ENCODE measurements at places on chromosomes 11 and 22.

DNA sequence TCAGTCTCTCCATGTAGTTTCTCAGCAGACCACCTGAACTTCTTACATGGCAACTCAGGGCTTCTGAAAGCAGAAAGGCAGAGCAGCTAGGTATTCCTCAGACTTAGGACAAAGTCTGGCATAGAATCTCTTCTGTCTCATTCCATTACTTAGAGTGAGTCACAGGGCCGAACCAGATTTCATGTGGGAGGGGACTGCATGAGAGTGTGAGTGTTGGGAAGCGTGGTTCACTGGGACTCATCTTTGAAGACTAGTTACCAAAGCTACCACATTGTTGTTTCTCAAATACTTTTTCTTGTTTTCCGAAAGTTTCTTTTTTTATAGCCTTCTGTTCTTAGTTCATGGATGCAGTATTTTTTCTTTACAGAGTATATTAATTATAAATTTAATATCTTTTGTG lies 36.1 kb upstream of the SCN3B start:
- no peak for DNase-seq

GRCh38 chr11:131609337-131609736 lies 238.9 kb downstream of the NTM start:
- no peak for DNase-seq

DNA sequence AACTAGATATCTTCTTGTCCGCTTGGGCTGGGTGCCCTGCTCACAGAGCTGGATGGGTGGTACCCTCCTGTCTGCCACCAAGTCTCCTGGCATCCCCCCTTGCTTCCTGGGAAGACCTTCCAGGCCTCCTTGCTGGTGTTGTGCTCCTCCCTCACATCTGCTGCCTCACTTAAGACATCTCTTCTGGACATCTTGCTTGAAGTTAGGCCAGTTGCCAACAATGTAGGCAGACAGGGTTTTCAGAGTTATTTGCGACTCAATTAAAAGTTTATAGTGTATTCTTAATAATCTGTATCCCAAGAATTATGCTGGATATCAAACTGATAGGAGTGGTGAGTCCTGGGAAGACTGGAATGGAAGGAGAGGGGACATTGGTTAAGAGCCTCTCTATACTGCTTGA lies 64.0 kb upstream of the TNRC6B start:
- DNase-seq = no peak

DNA sequence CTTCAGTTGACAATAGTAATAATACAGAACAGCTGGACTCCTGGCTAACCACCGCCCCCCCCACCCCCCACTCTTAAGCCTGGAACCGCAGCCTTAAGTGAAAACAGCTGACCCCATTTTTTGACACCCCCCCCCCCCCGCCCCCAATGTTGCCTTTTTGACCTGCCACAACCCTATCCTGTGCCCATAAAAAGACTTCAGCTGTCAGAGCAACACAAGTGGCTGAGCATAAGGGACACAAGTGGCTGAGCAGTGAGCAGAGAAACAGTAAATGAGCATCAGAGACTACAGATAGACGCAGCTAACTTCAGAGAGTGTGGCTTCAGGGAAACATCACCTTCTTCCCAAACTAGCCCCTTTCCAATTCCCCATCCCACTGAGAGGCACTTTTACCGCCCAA lies 1493.8 kb downstream of the LRRC4C start:
- DNase-seq = no peak

GRCh38 chr11:2213890-2214526 lies 42.4 kb upstream of the TH start:
- no peak for DNase-seq

DNA sequence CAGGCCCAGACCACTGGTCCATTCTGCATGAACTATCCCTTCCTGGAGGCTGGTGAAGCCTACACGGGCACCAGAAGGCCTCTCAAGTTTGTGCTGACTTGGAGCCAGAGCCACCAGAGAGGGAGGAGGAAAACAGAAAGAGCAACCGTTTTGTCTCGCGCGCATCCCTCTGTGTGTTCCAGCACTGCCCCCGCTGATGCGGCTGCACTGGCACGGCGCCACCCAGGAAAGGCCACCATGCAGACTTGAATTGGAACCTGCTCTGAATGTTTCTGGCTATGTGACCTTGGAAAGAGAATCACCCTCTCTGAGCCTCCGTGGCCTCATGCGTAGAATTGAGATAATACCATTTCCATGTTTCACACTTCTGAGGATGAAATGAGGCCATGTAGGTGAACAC lies 7.4 kb upstream of the ACRV1 start:
- no peak for DNase-seq

DNA sequence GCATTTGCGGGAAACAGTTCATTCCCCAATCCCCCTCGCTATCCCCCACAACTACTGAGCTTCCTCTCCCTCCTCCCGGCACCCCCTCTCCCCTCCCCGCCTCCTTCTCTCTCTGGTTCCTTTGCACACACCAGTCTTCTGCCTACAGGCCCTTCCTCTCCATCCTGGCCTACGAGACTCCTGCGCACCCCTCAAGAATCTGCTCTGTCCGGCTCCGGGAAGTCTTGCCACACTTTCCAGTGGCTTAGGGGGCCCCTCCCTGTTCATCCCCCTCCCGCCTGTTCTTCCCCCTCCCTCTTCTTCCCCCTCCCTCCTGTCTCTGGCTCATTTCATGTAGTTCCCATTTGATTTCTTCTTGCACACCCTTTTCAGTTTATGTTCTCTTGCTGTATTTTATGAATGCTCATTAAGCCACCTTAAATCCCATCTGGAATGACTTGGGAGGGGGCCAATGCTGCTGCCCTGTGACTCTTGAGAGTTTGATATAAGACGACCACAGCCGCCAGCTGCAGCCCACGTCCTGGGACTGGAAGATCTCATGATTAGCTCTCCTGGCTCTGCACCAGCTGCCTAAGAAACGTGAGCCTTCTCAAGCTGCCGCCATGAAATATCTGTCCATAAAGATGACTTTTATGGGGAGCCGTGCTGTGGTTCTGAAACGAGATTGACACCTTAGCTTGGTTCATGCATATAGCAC lies 50.9 kb downstream of the RPS6KA4 start:
- peak; percentile 23 for DNase-seq

GRCh38 chr11:32184723-32185376 lies 94.0 kb downstream of the RCN1 start:
- DNase-seq = no peak

GRCh38 chr11:34505874-34506273 lies 7.7 kb downstream of the ELF5 start:
- DNase-seq = no peak

GRCh38 chr11:99814738-99815137 lies 794.0 kb downstream of the CNTN5 start:
- no peak for DNase-seq

GRCh38 chr22:47191671-47192650 lies 429.5 kb downstream of the TBC1D22A start:
- DNase-seq = no peak

- no peak for DNase-seq
These were observed 19.8 kb downstream of the TTC12 start for GRCh38 chr11:113334183-113334582.

GRCh38 chr11:16155448-16155847 lies 200.9 kb downstream of the SOX6 start:
- DNase-seq = no peak

DNA sequence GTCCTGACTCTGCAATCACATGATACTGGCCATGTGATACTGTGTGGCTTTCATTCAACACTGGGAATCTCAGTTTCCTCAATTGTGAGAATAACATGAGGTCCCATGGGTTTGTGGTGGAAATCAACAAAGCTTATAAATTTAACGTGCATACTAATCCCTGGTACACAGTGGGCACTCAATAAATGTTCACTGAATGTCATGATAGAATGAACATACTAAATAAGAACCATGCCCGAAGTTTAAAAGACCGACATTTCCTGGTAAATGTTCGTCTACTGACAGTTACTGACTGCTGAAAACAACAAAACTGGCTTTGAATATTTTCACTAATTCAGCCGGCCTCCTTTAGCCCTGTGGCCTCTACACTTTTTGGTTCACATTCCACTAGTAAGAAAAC lies 62.3 kb upstream of the CCT8L2 start:
- DNase-seq = no peak

DNA sequence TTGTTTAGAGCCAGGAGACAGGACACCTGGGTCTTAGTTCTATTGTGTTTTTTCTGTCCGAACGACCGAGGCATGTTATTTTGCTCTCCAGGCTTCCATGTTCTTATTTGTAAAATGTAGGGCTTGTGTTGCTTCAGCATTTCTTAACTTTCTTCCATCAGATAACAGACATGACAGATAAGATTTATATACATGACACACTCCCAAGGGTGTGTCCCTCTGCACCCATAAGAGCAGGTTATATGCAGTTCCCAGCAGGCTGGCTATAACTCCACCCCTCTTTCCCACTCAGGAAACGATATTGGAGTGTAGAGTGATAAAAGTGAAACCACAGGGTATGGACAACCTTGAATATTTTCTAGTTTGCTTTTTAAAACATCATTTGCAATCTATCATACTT lies 65.8 kb downstream of the APIP start:
- no peak for DNase-seq

- DNase-seq = no peak
These were observed 224.0 kb upstream of the ISX start for GRCh38 chr22:34841911-34842310.

- no peak for DNase-seq
These were observed 11.5 kb upstream of the NEAT1 start for GRCh38 chr11:65410936-65411680.

DNA sequence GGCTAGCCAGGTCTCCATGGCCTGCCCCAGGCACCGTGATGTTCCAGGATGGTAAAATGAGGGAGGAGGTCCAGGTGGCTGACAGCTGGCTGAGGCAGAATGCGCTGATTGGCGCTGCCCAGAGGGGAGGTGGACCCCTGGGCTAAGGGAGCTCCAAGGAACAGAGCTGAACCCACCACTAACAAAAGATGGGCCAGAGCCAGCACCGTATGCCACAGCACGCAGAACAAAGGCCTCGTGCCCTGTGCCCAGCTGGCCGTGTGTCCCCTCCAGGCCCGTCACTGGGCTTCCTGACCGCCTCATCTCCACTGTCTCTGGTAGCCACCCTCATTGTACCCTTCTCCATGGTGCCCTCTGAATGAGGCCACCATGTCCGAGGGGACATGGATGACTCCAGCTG lies 19.6 kb upstream of the PRODH start:
- DNase-seq = no peak

GRCh38 chr11:46271407-46271806 lies 6.1 kb upstream of the CREB3L1 start:
- no peak for DNase-seq

DNA sequence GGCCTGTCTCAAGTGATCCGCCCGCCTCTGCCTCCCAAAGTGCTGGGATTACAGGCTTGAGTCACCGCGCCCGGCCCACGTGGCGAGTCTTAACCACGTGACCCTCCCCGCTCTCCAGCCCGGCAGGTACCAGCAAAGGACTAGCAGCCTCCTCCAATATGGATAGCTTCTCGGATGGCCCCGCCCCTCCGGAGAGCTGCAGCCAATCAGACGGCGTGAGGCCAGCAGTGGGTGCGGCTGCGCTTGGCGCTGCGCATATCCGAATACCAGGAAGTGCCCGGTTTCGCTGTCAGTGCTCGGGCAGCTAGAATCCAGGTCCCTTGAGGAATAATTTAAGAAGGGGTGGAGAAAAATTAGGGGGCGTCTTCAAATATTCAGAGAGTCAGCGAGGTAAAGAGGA lies 14.7 kb upstream of the PISD start:
- DNase-seq = peak; percentile 83

GRCh38 chr11:123576501-123576900 lies 77.9 kb downstream of the SCN3B start:
- no peak for DNase-seq

DNA sequence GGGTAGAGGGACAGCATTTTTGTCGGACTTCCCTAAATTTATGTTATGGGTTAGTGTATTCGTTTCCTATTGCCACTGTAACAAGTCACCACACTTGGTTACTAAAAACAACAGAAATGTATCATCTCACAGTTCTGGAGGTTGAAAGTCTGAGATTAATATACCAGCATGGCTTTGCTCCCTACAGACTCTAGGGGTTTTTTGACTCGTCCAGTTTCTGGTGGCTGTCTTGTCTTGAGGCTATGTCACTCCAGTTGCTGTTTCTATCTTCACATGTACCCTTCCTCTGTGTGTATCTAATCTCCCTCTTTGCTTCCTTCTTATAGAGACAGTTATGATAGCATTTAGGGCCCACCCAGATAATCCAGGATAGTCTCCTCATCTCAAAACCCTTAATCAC lies 9.1 kb upstream of the CCDC179 start:
- DNase-seq = no peak

GRCh38 chr11:12882670-12883069 lies 126.4 kb upstream of the RASSF10 start:
- DNase-seq = no peak

GRCh38 chr22:26800858-26801257 lies 143.5 kb downstream of the MIAT start:
- DNase-seq = no peak

DNA sequence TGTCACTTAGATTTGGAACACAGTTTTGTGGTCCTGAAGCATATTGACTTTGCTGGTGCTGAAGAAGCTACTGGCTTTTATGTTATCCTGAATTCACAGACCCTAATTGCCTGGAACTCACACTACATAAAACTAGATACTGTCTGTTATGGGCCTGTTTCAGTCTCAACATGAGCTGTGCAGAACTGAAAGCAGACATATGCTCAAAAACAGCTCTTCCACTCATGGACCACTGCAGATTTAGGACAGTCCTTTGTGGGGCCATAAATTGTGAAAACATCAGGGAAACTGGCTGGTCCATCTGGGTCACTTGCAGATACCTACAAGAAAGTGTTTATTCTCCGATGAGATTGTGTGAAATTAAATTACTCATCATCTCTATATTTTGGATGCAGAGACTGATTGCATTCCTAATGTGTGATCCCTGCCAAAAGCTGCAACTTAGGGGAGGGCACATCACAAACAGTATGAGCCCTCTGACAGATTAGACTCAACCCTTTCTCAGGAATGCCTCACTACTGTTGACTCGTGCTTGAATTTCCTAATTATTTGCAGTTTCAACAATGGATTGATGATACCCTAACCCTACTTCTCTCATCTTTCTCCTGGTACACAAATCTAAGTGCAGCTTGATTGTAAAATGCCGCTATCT lies 10.2 kb upstream of the CLNS1A start:
- DNase-seq = no peak

- peak; percentile 12 for DNase-seq
These were observed 610.1 kb upstream of the ANO5 start for GRCh38 chr11:21582791-21583190.

- DNase-seq = no peak
These were observed 62.0 kb downstream of the YAP1 start for GRCh38 chr11:102172127-102172848.

GRCh38 chr11:73199446-73199845 lies 18.6 kb upstream of the P2RY2 start:
- DNase-seq = no peak

DNA sequence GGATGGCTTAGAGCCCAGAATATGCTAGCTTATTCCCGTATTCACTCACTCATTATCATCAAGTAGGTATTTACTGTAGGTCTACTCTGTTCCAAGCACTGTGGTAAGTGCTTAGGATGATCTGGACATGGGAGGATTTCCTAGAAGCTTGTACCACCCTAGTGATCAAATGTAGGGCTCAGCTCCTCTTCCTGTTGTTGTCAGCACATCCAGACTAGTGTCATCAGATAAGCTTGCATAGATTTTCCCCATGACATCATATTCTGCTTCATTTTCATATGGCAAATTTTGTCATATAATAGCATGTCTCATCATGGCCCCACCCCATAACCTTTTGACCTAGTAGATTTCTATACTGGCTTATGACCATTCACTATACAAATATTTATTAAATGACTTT lies 19.3 kb upstream of the NUCB2 start:
- no peak for DNase-seq
